Fibroblast of villous mesenchyme (primary cell): ENCODE measurements at places on chromosomes 5 and 9.

DNA sequence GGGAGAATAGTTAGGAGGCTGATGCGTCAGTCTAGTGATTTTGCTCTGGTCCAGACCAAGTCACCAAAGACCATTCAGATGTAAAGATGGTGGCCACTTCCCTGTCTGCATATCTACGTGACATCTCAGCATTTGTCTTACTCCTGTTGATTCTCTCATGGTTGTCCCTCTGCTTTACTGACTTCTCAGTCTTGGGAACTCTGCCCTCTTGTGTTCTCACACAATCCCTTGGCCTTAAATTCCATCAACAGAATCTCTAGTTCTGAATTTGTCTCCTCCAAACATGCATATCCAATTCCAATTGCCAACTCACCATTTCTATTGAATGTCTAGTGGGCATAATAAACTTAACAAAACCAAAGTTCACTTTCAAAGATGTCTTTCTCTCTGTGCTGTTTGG lies 147.8 kb downstream of the SLC24A2 start:
- no peak for DNase-seq

GRCh38 chr5:92991581-92992067 lies 589.4 kb downstream of the NR2F1-AS1 start:
- peak; percentile 8 for DNase-seq

GRCh38 chr9:128917151-128917849 lies 3.5 kb upstream of the PHYHD1 start:
- DNase-seq, result peak; percentile 90

GRCh38 chr5:129977810-129978209 lies 73.5 kb downstream of the CHSY3 start:
- DNase-seq, result no peak

- no peak for DNase-seq
Measured at GRCh38 chr5:147708708-147709107, 73.8 kb downstream of the JAKMIP2 start.

DNA sequence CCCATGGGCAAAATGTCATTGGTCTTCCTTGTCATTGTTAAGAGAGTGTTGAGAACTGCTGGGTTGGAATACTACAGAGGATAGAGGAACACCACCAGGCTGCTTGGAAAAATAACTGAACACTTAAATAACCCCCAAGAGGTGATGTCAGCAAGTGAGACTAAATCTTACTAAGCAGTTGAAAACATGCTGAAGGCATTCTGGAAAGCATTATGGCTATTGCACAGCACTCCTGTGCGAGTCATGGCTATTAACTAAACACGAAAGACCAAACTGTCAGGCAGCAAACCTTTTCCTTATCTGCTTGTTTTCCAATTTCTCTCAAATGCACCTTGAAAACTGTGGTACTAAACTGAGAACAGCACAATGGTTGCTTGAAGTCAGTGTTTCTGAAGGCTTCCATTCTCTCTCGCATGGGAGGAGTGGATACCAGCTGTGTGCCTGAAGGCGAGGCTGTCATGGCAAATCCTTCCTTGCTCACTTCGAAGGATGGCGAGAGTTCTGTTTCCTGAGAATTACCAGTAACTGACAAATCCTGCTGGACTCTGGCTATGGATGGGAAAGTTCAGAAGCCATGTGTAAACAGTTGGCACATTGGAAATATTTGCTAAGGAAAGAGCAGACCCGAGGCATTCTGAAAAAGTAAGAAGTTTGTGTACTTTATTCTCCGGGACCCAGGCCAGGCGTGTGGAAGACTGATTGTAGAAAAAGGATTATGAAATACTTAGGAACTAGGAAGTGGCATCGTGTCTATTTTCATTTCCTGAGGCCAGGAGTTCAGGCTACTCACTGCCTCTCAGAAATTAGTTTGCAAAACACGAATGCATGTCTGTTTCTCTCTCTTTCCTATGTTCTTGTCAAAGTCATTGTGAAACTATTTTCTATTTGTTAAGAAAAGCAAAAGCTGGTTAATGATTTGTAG lies 182.1 kb downstream of the DMRT2 start:
- peak; percentile 76 for DNase-seq

DNA sequence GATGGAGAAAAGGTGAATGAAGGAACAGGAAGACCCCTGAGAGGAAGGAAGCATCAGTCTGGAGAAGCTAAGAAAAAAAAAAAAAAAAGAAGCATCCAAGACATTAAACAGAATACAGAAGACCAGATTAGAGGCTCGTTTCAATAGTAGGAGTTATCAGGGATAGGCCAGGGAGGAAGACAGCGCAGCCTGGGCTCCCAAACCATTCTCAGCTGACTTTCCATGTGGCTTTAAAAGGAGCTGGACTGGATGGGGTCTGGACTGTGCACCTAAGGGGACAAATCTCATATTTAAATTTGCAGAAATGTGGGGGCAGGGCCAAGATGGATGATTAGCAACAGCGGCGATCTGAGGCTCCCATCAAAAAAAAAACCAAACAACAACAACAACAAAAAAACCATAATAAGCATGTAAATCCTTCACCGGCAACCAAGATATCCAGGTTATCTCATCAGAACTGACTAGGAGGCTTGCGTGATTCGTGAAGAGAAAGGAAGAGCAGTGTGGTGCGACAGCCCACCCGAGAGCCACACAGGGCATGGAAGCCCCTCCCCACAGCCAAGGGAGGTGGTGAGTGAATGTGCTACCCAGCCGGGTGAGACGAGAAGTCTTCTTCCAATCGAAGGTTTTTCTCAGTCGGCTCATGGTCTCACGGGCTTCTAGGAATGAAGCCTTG lies 114.9 kb upstream of the ADAMTS16 start:
- no peak for DNase-seq

DNA sequence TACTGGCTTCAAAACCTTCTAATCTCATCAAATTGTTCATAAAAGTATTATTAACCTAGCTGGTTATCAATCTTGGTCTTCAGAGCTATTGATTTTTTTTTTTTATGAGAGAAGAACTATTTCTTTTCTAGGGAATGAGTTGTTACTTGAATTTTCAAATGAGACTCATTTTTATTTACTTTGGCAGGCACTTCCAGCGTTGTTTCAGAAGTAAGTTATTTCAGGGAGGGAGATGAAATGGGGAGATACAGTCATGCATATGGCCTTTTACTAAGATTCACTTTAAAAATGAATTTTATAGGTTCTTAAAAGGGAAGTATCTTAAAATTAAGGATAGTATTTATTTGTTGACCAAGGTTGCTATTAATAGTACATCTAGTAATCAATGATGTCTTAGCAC lies 129.6 kb downstream of the IZUMO3 start:
- DNase-seq, result no peak

GRCh38 chr5:142548739-142549275 lies 137.1 kb downstream of the FGF1 start:
- DNase-seq, result peak; percentile 98

DNA sequence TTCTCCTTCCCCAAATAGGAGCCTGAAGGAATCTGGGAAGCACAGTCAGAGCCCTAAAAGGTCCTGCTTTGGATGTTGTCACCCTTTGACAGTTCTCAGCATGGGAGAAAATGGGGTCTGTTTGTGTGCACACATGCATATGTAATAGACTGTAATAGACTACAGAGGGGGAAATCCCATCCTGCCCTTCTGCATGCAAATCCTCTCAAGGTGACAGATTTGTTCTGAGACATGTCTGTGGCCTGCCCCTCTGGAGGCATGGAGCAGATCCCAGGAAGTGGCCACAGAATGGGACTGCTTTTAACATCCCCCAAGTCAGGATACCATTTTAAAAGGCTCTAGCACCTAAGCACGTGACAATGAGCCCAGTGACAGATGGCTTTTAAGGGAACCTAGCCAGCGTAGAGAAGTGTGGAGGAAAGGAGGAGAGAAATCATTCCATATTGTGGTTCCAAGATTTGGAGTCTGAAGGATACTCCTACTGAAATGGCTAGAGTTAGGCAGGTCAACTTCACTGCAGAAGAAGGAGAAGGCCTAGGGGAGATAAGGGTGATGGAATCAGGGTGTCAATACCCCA lies 483.5 kb downstream of the SPOCK1 start:
- no peak for DNase-seq

GRCh38 chr5:90274216-90274615 lies 135.3 kb downstream of the CETN3 start:
- DNase-seq, result no peak

DNA sequence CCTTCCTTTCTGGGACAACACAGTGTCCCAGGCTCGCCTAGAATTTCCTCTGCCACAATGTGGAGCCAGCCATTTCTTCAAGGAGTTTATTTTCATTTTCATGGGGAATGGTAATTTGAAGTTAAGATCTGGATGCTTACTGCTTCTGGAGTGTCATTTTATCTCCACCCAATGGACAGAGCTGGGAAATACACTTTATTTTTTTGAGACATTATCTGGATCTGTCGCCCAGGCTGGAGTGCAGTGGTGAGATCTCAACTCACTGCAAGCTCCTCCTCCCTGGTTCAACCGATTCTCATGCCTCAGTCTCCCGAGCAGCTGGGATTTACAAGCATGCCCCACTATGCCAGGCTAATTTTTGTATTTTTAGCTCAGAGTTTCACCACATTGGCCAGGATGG lies 12.7 kb upstream of the THG1L start:
- peak; percentile 76 for DNase-seq

GRCh38 chr5:140224658-140225057 lies 49.7 kb downstream of the CYSTM1 start:
- no peak for DNase-seq

DNA sequence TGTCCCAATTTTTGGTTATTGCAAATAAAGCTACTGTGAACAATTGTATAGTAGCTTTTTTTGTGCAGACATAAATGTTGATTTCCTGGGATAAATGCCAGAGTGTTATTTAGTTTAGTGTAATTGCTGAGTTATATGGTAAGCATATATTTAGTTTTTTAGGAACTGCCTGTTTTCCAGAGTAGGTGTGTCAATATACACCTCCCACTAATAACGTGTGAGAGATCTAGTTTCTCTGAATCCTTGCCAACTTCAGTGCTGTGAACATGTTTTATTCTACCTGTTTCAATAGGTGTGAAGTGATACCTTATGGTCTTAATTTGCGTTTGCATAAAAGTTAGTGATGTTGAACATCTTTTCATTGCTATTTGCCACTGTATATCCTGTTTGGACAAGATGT lies 9.1 kb upstream of the OR2S2 start:
- no peak for DNase-seq

- DNase-seq, result peak; percentile 37
Measured at GRCh38 chr9:6667633-6668280, 22.2 kb upstream of the GLDC start.

DNA sequence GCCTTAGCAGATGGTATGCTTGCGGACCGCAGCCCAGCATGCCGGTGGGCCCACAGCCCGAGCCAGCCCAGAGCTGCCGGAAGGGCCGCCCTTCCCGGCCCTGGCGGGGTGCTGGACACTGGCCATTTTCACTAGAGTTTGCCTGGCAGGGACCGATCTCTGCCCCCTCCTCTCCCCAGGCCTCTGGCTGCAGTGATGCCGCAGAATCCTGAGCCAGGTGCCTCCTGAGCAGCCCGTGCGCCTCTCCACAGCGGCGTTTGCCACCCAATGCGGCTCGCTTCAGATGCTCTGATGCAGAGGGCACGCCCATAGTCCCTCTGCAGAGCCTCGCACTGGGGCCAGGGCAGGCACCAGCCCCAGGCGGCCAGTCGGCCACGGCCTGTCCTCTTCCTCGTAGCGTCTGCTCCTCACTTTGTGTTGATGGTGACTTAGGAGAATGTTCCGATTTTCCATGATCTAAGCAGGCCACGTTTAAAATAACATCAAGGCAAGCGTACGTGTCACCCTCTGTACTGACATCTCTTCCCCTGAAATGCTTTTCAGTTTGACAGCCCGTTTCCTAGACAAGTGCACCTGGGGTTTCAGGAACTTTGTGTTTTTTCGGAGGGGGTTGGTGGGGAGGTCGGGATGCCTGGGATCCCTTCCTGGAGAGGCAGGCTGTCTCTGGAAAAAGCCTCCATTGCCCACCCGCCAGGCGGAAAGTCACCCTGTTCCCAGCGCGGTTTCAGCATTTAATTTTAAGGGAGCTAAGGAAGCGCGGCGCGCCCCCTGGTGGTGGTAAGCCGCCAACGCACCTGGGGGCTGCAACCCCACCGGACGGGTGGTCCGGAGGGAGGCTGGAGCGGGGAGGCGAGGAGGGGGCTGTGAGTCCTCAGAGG lies 29.8 kb upstream of the HMCN2 start:
- peak; percentile 59 for DNase-seq

DNA sequence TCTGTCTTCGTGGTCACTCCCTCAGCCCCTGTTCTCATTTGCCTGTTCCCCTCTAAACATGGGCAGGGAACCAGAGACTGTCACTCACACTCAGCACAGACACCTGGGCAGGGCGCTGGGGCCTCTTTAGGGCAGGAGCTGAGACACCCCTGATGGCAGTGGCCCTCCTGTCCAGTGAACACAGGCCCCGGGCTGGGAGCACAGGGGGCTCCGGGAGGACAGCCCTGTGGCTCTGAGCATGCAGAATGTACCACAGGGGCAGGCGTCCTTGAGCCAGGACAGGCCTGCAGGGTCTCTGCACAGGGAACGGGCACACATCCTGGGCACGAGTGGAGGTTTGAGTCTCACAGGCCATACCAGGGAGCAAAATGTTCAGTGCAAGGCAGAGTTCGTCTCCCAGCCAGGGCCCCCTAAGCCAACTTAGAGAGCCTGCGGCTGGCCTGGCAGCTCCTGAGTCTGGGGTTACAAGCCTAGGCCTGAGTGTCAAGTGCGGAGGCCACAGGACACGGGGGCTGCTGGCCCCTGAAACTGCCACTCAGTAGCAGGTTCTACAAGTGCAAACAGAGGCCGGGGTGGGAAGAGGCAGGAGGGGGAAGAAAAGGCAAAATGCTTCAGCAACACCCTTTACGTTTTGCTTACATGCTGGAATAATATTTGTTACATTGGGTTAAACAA lies 55.9 kb upstream of the NKD2 start:
- no peak for DNase-seq

DNA sequence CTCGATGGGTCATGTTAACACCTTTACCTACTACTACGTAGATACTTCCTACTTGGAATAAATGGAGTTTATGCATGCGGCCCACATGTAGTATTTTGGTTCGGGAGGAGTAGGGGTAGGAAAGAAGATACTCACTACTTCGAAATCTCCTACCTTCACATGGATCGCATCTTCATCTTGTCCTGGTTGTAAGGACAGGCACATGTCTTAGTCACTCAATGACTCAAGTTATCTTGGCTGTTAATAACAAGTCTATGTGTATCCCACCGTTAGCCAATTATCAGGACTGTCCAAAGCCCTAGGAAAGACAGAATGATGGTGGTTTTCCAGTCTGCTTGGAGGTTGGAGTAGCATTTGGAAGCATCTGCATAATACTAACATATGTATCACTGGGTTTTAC lies 24.1 kb downstream of the CMYA5 start:
- DNase-seq, result no peak

DNA sequence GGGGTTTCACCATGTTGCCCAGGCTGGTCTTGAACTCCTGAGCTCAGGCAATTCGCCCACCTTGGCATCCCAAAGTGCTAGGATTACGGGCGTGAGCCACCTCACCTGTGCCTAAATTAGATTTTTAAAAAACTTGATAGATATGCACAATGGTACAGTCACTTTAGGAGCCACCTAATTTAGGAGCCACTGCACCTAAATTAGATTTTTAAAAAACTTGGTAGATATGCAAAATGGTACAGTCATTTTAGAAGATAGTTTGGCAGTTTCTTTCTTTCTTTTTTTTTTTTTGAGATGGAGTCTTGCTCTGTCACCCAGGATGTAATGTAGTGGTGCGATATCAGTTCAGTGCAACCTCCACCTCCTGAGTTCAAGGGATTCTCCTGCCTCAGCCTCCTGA lies 37.8 kb upstream of the PLPP1 start:
- DNase-seq, result no peak
